ENCODE measurements at places on chromosomes 13 and 19.

GRCh38 chr13:47094734-47095434 is 198.0 kb upstream of the HTR2A start:
- DNase-seq = no peak
- H3K4me3 ChIP-seq = no peak overlapping the region
- H3K36me3 ChIP-seq = no peaks in the 10 kb centered on the region

- DNase-seq = no peak
- no peaks in the 10 kb centered on the region for H3K4me1 ChIP-seq
- H3K27ac ChIP-seq = no peak overlapping the region
- H3K4me3 ChIP-seq = no peak overlapping the region
These were observed 1244.9 kb downstream of the PCDH17 start for GRCh38 chr13:58876473-58876872.

GRCh38 chr13:24888291-24888931 is 124.4 kb downstream of the RNF17 start:
- H3K27me3 ChIP-seq = no peaks in the 10 kb centered on the region
- H3K4me3 ChIP-seq = no peak overlapping the region

DNA sequence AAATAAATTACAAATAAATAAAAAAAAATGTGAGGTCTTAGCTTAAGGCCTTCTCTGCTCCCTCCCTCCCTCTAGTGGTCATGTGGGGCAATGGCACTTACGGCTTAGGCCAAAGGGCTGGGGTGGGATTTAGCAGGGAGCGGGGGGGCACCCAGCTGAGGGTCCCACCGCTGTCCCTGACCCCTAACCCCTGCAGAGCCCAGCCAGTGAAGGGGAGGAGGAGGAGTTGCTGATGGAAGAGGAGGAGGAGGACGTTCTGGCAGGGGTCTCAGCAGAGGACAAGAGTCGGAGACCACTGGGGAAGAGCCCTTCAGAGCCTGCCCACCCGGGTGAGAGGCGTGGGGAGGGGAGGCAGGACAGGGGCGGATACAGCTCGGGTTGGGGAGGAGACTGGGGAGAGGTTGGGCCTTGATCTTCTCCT is 9.3 kb downstream of the MPND start:
- H3K4me1 ChIP-seq = no peaks in the 10 kb centered on the region
- peaks cover 53% of the 10 kb centered on the region for H3K36me3 ChIP-seq
- peak; percentile 40 for DNase-seq
- H3K27ac ChIP-seq = no peak overlapping the region
- no peak overlapping the region for H3K4me3 ChIP-seq

DNA sequence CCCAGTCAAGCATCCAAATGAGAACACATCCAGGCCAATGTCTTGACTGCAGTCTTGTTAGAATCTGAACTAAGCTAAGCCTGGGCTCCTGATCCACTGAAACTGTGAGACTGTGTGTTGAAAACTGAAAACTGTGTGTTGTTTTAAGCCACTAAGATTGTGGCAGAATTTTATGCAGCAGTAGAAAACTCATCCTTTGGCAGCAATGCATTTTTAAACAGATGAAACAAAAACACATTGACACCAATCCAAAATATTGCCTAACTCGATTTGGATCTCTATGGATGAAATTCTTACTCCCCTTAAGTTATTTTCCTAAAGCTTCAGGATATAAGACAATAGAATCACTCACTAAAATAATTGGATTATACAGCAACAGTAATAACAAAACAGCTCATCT is 202.3 kb upstream of the KLF12 start:
- no peak overlapping the region for H3K27ac ChIP-seq
- H3K4me3 ChIP-seq = no peak overlapping the region
- no peaks in the 10 kb centered on the region for H3K36me3 ChIP-seq
- no peaks in the 10 kb centered on the region for H3K4me1 ChIP-seq
- DNase-seq = no peak
- no peaks in the 10 kb centered on the region for H3K27me3 ChIP-seq

GRCh38 chr19:54026656-54027055 is 35.2 kb downstream of the CACNG6 start:
- no peak overlapping the region for H3K4me3 ChIP-seq
- no peaks in the 10 kb centered on the region for H3K36me3 ChIP-seq
- peaks cover 48% of the 10 kb centered on the region for H3K4me1 ChIP-seq
- peaks cover 3% of the 10 kb centered on the region for H3K27me3 ChIP-seq
- H3K27ac ChIP-seq = no peak overlapping the region
- DNase-seq = no peak

- H3K4me1 ChIP-seq = no peaks in the 10 kb centered on the region
- H3K4me3 ChIP-seq = no peak overlapping the region
- no peak overlapping the region for H3K27ac ChIP-seq
- H3K36me3 ChIP-seq = no peaks in the 10 kb centered on the region
- H3K27me3 ChIP-seq = no peaks in the 10 kb centered on the region
These were observed 112.1 kb downstream of the ZNF737 start for GRCh38 chr19:20453425-20453935.

DNA sequence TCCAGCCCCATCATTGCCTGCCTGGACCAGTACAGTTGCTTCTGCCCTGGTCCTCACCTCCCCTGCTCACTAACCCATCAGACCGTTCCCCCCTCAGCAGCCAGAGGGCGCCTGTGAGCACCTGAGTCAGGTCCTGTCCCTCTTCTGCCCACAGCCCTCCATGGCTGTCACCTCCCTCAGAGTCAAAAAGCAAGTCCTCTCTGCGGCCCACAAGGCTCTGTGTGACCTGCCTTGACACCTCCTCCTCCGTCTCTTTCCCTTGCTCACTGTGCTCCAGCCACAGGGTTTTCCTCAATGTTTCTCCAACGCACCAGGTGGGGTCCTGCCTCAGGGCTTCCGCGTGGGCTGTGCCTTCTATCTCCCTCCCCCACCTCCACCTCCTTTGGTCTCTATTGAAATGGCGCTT is 29.4 kb upstream of the PTPRS start:
- H3K4me1 ChIP-seq = no peaks in the 10 kb centered on the region
- DNase-seq = peak; percentile 3
- no peak overlapping the region for H3K4me3 ChIP-seq
- H3K27ac ChIP-seq = no peak overlapping the region
- H3K36me3 ChIP-seq = no peaks in the 10 kb centered on the region

GRCh38 chr13:37715606-37716015 is 117.0 kb upstream of the POSTN start:
- DNase-seq = no peak
- H3K4me3 ChIP-seq = no peak overlapping the region
- no peaks in the 10 kb centered on the region for H3K4me1 ChIP-seq
- H3K36me3 ChIP-seq = no peaks in the 10 kb centered on the region
- no peak overlapping the region for H3K27ac ChIP-seq

- H3K4me1 ChIP-seq = no peaks in the 10 kb centered on the region
- DNase-seq = no peak
- no peak overlapping the region for H3K27ac ChIP-seq
- no peaks in the 10 kb centered on the region for H3K27me3 ChIP-seq
These were observed 204.9 kb downstream of the COL4A1 start for GRCh38 chr13:110102053-110102452.

- no peaks in the 10 kb centered on the region for H3K4me1 ChIP-seq
- no peaks in the 10 kb centered on the region for H3K36me3 ChIP-seq
- no peak for DNase-seq
- H3K27ac ChIP-seq = no peak overlapping the region
- no peaks in the 10 kb centered on the region for H3K27me3 ChIP-seq
These were observed 64.2 kb upstream of the STK24 start for GRCh38 chr13:98641075-98641474.

DNA sequence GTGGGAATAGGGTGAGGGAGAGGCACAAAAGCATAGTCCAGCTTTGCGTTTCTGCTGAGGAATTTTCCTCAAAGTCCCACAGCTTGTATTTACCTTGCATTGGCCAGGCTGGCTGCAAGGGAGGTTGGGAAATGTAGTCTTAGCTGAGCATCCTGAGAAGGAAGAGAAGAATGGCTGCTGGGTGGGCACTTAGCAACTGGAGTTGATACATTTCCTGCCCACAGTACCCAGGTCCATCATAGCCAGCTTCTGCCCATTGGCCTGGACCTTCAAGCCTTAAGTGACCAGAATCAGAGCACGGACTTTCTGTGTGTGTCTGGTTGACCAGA is 112.4 kb downstream of the SIPA1L3 start:
- H3K27ac ChIP-seq = no peak overlapping the region
- DNase-seq = no peak
- H3K4me3 ChIP-seq = no peak overlapping the region

GRCh38 chr19:4971424-4971793 is 2.5 kb downstream of the KDM4B start:
- DNase-seq = no peak
- H3K4me1 ChIP-seq = peaks cover 54% of the 10 kb centered on the region
- no peaks in the 10 kb centered on the region for H3K27me3 ChIP-seq
- H3K27ac ChIP-seq = no peak overlapping the region

- H3K27ac ChIP-seq = no peak overlapping the region
- H3K4me1 ChIP-seq = peaks cover 8% of the 10 kb centered on the region
- no peaks in the 10 kb centered on the region for H3K27me3 ChIP-seq
- no peaks in the 10 kb centered on the region for H3K36me3 ChIP-seq
- H3K4me3 ChIP-seq = no peak overlapping the region
- DNase-seq = no peak
These were observed 5.4 kb upstream of the ZNF491 start for GRCh38 chr19:11792942-11793341.

- H3K4me1 ChIP-seq = no peaks in the 10 kb centered on the region
- H3K27me3 ChIP-seq = no peaks in the 10 kb centered on the region
These were observed 1651.9 kb upstream of the MIR17HG start for GRCh38 chr13:89695343-89696257.

GRCh38 chr13:19676168-19676567 is 42.7 kb downstream of the MPHOSPH8 start:
- no peak for DNase-seq
- H3K27me3 ChIP-seq = no peaks in the 10 kb centered on the region
- H3K27ac ChIP-seq = no peak overlapping the region
- no peak overlapping the region for H3K4me3 ChIP-seq

- DNase-seq = no peak
- no peaks in the 10 kb centered on the region for H3K4me1 ChIP-seq
- no peak overlapping the region for H3K4me3 ChIP-seq
- H3K27ac ChIP-seq = no peak overlapping the region
- H3K27me3 ChIP-seq = no peaks in the 10 kb centered on the region
- H3K36me3 ChIP-seq = no peaks in the 10 kb centered on the region
These were observed 20.8 kb upstream of the SLC7A9 start for GRCh38 chr19:32890326-32890725.

DNA sequence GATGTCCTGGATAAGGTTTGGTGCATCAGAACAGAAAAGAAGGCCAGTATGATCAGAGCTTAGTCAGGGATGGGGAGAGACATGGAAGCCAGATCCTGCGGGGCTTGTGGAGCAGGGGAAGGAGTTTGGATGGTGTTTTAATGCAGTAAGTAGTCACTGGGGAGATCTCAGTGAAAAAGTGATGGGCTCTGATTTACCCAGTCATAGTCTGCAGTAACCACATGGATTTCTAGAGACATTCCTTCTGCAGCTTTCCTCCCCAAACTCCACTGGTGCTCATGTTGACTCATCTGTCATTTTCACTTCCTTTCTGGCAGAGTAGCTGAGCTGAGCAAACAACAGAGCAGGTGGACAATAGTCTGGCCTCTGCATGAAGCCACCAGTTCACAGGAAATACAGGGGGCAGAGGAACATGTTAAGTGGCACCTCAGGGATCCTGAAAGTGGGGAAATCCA is 144.1 kb downstream of the DPF1 start:
- H3K27me3 ChIP-seq = no peaks in the 10 kb centered on the region
- no peak overlapping the region for H3K4me3 ChIP-seq
- peak; percentile 50 for DNase-seq

- no peak for DNase-seq
- no peaks in the 10 kb centered on the region for H3K4me1 ChIP-seq
- no peak overlapping the region for H3K4me3 ChIP-seq
- H3K27ac ChIP-seq = no peak overlapping the region
These were observed 12.1 kb upstream of the SLC25A42 start for GRCh38 chr19:19051478-19052213.

- DNase-seq = no peak
- no peaks in the 10 kb centered on the region for H3K27me3 ChIP-seq
- H3K4me1 ChIP-seq = peaks cover 11% of the 10 kb centered on the region
- no peak overlapping the region for H3K4me3 ChIP-seq
- H3K36me3 ChIP-seq = no peaks in the 10 kb centered on the region
These were observed 63.5 kb downstream of the ALOX5AP start for GRCh38 chr13:30798776-30799355.

DNA sequence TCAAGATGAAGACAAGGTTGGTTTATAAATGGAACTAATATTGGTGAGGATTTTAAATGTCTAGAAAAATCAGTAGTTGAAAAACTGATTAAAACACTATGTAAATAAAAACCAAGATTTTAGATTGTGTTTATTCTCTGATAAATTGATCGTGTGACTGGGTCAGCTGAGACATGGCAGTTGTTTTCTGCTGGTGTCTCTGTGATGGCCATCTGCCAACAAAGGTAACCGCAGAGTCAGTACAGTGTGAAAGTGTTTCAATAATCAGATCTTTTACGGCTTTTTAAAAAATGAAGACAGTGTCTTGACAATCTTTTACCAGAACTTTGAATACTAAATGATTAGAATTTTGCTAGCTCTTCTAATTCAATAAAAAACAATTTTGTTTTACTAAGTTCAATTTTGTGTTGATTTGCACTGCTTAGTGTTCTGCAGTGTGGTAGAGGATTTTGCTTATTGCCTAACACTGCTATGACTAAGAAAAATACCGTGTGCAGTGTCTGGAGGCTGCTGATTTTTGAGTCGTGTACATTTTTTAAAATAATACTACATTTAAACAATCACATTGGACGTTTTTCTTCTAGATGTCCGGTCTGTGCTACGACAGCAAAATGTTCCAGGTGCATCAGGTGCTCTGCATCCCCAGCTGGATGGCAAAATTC is 32.7 kb upstream of the GPR183 start:
- H3K4me3 ChIP-seq = no peak overlapping the region
- H3K27ac ChIP-seq = peak overlapping the region; percentile 49

DNA sequence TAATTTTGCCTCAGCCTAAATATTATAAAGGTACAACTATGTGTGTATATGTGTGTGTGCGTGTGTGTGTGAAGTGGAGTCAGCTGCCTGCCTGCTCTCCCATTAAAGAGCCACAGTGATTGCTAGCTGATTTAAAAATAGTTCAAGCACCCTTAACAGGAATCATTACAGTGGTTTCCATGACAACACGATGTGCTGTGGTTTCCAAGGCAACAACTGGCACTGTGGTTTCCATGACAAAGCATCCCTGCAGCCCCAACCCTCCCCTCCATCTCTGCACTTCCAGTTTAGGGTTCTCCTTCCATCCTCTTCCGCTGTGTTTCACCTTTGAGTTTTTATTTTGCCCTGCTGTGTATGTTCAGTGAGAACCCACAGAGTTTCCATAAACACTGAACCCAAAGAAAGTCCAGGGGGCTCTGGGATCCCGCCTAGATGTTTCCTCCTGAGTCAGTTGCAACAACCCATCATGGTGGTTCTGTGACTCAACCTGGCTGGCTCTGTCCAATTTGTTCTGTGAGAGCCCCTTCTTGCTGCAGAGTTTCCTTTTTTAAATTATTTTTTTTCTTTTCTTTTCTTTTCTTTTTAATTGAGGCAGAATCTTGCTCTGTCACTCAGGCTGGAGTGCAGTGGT is 7.1 kb upstream of the PNMA8A start:
- no peak overlapping the region for H3K27ac ChIP-seq
- H3K27me3 ChIP-seq = peaks cover 4% of the 10 kb centered on the region
- no peak overlapping the region for H3K4me3 ChIP-seq
- no peaks in the 10 kb centered on the region for H3K4me1 ChIP-seq
- no peaks in the 10 kb centered on the region for H3K36me3 ChIP-seq

- no peaks in the 10 kb centered on the region for H3K27me3 ChIP-seq
- no peak overlapping the region for H3K27ac ChIP-seq
- no peak overlapping the region for H3K4me3 ChIP-seq
- H3K4me1 ChIP-seq = no peaks in the 10 kb centered on the region
These were observed 1579.8 kb downstream of the PCDH9 start for GRCh38 chr13:65650321-65650720.
